Esophagus muscularis mucosa (tissue), 4 donors: ENCODE measurements at places on chromosomes 7 and 10. TPM values are rescaled to one million over a fixed set of nuclear protein-coding genes. Genes with fewer than 3 reads are reported as not detected.

GRCh38 chr10:44369854-44370253, 15.0 kb downstream of the CXCL12 start:
- DNase-seq: no peak

DNA sequence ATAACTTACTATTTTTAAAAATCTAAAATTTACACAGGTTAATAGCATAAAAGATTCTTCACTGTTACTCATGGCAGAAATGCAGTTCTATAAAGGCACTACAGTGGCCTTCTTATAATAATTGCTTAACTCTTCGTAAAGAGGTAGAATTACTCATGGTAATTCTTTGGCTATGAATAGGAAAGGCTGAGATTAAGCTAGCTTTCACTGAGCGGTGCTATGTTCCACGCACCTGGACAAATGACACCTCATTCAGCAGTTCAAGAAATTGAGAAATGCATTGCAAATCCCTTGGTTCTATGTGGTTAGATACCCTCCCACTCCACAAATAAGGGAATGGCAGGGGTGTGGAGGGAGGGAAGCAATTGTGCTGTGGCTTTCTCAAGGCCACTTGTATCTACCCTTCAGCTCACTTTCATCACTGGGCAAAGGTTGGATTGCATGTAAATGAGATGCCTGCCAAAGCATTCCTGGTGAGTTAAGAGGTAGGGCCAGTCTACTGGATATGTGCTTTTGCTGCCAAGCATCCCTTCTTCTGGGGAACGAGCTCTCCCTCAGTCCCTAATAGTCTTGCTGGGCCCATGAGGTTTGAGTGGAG, 210.9 kb downstream of the TEX36 start:
- no peak for DNase-seq

GRCh38 chr10:86553213-86553612, 31.6 kb upstream of the WAPL start:
- no peak for DNase-seq

DNA sequence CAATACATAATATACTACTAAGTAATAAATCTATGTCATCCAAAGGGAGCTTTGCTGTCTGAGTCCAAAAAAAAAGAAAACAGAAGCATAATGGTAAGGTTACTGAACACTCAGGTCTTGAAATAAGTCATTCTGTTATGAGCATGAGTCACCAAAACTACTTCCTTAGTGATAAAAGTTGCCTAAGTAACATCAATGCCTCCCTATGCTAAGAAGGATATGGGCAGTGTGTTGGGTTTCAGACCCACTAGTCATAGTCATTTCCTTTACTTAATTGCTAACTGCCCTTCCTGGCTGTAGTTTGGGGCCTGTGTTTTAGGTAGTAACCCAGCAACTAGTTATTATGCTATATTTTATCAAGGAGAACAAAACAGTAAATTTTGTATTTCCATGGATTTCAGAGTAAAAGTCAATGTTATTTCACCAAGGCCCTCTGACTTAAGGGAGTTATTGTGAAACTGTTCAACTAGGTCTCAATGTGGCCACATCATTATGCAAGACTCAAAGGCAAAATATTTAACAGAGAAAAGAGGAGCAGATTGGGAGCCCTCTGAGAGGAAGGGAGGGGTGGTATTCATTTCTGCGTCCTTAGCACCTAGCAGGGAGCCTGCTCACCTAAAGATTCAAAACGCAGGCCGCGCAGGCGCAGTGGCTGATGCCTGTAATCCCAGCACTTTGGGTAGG, 11.7 kb upstream of the VIM start:
- no peak for DNase-seq

DNA sequence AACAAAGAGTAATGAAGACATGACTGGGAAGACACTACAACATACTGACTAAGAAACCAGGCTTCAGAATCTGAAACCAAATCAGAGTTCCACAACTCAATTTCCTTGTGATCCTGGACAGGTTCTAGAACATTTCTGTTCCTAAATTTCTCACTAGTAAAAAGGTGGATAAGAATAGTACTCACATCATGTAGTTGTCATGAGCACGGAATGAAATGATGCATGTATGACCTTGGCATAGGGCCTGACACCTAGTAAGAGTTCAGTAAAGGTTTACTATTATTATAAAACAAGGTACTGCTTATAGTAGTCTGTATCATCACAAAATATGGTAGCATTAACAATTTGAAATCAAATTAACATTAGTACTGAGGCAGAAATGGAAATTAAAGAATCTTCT, 19.9 kb downstream of the DOCK4 start:
- no peak for DNase-seq

- no peak for DNase-seq
Observed at GRCh38 chr10:102646610-102647442, 2.5 kb downstream of the TRIM8 start.

DNA sequence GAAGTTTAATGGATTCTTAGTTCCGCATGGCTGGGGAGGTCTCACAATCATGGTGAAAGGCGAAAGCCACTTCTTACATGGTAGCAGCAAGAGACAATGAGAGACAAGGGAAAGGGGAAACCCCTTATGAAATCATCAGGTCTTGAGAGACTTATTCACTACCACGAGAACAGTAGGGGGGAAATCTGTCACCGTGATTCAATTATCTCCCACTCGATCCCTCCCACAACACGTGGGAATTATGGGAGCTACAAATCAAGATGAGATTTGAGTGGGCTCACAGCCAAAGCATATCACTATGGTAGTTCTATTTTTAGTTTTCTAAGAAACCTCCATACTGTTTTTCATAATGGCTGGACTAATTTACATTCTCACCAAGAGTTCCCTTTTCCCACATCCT, 36.7 kb downstream of the SPAM1 start:
- DNase-seq: no peak

GRCh38 chr7:137760111-137760510, 86.7 kb downstream of the DGKI start:
- no peak for DNase-seq

DNA sequence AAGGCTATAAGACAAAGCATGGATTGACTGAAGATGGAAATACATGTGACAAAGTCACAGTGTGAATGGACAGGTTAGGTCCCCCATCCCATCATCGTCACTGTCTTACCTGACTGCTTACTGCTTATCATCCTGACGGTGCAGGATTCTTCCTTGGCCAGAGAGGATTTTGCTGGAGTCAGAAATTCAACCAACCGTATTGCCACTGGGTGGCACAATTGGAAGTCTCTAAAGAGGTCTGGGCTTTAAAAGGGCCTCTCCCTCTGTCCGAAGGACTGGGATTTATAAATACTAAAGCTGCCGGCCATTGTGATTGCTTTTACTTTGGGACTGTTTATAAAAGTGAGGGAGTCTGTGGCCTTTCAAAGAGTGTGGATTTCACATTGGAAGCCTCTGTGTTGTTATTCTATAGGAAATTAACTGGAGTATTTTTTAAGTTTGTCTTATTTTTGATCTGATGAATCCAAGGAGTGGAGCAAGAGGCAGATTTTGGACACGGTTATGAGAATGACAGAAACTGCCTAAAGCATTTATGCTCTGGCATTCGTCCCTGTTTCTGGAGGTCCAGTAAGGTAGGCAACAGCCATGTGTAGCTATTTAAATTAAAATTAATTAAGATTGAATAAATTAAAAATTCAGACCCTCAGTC, 113.3 kb upstream of the CREB5 start:
- no peak for DNase-seq

- DNase-seq: peak; percentile 89
Observed at GRCh38 chr10:92690915-92691590, 1.3 kb downstream of the HHEX start.

DNA sequence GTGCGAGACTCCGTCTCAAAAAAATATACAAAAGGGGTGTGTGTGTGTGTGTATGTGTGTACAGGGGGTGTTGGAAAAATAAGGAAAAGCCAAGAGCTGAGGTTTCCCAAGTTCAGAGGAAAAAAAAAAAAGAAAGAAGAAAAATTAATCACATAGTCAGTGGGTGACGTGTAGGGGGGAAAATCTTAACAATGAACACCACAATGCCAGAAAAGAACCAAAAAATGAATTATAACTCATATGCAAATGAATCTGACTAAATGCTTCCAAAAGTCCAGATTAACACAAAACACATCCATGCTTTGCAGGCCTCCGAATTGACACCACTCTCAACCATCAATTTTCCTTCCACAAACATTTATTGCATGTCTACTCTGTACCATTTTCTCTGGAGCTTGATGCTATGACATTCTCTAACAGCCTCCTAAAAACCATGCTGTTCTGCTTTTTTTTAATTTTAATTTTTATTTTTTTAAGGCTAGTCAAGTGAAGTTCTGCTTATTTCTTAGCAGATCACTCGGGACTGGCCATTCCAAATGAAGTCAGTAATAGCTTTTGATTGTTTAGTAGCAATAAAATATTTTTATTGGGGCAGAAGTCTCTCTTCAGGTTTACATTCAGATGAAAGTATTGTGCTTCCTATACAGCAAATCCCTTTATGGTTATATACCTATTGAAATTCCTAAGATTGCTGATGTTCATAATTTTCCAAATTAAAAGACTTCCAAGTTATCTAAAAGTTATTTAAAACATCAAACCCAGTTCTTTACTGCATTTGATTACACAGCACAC, 133.8 kb downstream of the CNOT4 start:
- no peak for DNase-seq

Gene UCN3
- total RNA-seq: not detected

Gene LHFPL3
- not detected for total RNA-seq

Gene OR13A1
- not detected for total RNA-seq

Gene IQCE
- 22.4 TPM for total RNA-seq

Gene CRHR2
- 0.13 TPM for total RNA-seq
